ENCODE measurements at places on chromosomes 7 and 10. TPM values are rescaled to one million over a fixed set of nuclear protein-coding genes. Genes with fewer than 3 reads are reported as not detected.

PSD gene
- polyA plus RNA-seq: 62.0 TPM

PYROXD2 gene
- polyA plus RNA-seq: 14.4 TPM

CRYGN gene
- 0.36 TPM for polyA plus RNA-seq

PDCD4 gene
- 297 TPM for polyA plus RNA-seq

CRHR2 gene
- polyA plus RNA-seq: 0.31 TPM

- H3K36me3 ChIP-seq: no peaks in the 10 kb centered on the region
- no peak overlapping the region for H3K27ac ChIP-seq
- H3K27me3 ChIP-seq: no peaks in the 10 kb centered on the region
- H3K4me1 ChIP-seq: no peaks in the 10 kb centered on the region
- no peak overlapping the region for H3K4me3 ChIP-seq
- DNase-seq: no peak
Observed at GRCh38 chr10:18860631-18861240, 187.9 kb upstream of the MALRD1 start.

- no peaks in the 10 kb centered on the region for H3K4me1 ChIP-seq
- DNase-seq: no peak
- no peak overlapping the region for H3K27ac ChIP-seq
- H3K27me3 ChIP-seq: no peaks in the 10 kb centered on the region
Observed at GRCh38 chr7:3998060-3998459, 684.0 kb upstream of the FOXK1 start.

DNA sequence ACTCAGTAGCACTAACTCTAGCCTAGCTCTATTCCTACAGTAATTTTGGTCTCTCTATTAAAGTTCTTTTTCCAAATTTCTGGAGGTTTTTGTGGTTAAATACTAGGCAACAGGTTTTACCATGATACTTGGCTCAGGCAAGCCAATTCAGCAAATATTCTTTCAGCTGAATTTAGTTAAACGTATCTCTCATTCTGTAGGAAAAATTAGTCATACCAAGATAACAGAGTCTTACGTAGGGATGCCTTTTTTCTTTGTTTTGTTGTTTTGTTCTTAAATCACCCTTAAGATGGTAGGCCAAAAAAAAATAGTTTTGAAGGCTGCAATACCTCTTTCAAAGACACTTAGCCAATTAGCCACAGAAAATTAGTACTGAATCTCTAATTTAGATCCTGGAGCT is 180.5 kb downstream of the MAGI2 start:
- H3K4me3 ChIP-seq: no peak overlapping the region
- no peaks in the 10 kb centered on the region for H3K4me1 ChIP-seq
- no peaks in the 10 kb centered on the region for H3K36me3 ChIP-seq
- H3K27ac ChIP-seq: no peak overlapping the region
- H3K27me3 ChIP-seq: no peaks in the 10 kb centered on the region

- no peak overlapping the region for H3K27ac ChIP-seq
- H3K27me3 ChIP-seq: no peaks in the 10 kb centered on the region
- DNase-seq: no peak
- H3K4me3 ChIP-seq: no peak overlapping the region
- H3K4me1 ChIP-seq: peaks cover 2% of the 10 kb centered on the region
- no peaks in the 10 kb centered on the region for H3K36me3 ChIP-seq
Observed at GRCh38 chr7:90269163-90269562, 24.2 kb downstream of the CFAP69 start.

- peaks cover 2% of the 10 kb centered on the region for H3K27me3 ChIP-seq
- peak; percentile 36 for DNase-seq
- no peak overlapping the region for H3K4me3 ChIP-seq
- H3K27ac ChIP-seq: no peak overlapping the region
- no peaks in the 10 kb centered on the region for H3K4me1 ChIP-seq
Observed at GRCh38 chr10:98361131-98362025, 53.6 kb downstream of the PYROXD2 start.

DNA sequence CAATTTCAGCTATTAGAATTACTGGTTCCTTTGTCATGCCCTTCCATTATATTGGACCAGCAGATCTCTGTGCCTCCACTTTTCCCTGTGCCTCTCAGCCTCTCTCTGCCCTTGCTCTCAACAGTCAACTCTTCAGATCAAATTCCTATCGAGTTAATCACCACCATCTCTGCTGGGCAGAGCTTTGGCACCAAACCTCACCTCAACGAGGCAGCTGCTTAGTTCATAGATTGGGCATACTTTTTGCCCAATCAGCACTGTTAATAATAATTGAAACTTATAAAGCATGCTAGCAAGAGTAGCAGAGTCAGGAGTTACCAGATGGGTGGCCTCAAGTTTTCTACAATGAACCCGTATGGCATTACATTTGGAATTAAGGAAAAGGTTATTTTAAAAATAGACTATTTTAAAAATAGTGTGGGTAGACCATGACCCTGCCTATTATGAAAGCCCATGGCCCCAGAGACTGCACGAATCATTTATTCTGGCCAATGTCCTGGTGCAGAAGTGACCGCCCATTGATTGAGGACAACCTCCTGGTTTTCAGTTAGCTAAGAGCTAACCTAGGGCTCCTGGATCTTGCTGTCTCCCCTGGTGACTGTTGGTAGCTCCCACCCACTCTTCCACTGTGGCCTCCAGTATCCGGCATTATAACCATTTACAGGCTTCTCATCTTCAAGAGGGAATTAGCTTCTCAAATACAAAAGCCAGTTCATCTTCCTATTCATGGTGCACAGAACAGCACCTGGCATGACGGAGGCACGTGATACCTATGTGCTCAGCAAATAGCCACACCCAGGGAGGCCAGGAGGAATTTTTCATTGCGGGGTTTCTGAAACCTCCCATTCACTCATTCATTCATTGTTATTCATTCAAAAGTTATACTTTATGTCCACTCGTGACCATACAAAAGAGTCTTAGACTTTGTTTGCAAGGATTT is 265.4 kb downstream of the INHBA start:
- H3K27ac ChIP-seq: no peak overlapping the region
- no peak for DNase-seq
- H3K4me3 ChIP-seq: no peak overlapping the region
- no peaks in the 10 kb centered on the region for H3K27me3 ChIP-seq
- H3K4me1 ChIP-seq: no peaks in the 10 kb centered on the region

GRCh38 chr7:144725070-144725469 is 110.8 kb downstream of the TPK1 start:
- H3K4me3 ChIP-seq: no peak overlapping the region
- no peaks in the 10 kb centered on the region for H3K36me3 ChIP-seq
- DNase-seq: no peak
- no peaks in the 10 kb centered on the region for H3K27me3 ChIP-seq
- H3K4me1 ChIP-seq: no peaks in the 10 kb centered on the region

- no peak overlapping the region for H3K4me3 ChIP-seq
- no peaks in the 10 kb centered on the region for H3K4me1 ChIP-seq
- no peak for DNase-seq
- H3K27me3 ChIP-seq: no peaks in the 10 kb centered on the region
Observed at GRCh38 chr10:73398024-73398423, 15.8 kb downstream of the ANXA7 start.

- no peaks in the 10 kb centered on the region for H3K4me1 ChIP-seq
- H3K36me3 ChIP-seq: no peaks in the 10 kb centered on the region
- H3K27ac ChIP-seq: no peak overlapping the region
- no peak for DNase-seq
- no peaks in the 10 kb centered on the region for H3K27me3 ChIP-seq
Observed at GRCh38 chr10:20492447-20492846, 404.7 kb downstream of the NEBL start.

GRCh38 chr10:51369903-51370302 is 295.6 kb downstream of the PRKG1 start:
- H3K27me3 ChIP-seq: no peaks in the 10 kb centered on the region
- DNase-seq: no peak
- H3K4me3 ChIP-seq: no peak overlapping the region
- H3K4me1 ChIP-seq: no peaks in the 10 kb centered on the region
- no peak overlapping the region for H3K27ac ChIP-seq

GRCh38 chr10:116043304-116043703 is 229.7 kb downstream of the GFRA1 start:
- no peaks in the 10 kb centered on the region for H3K36me3 ChIP-seq
- no peak for DNase-seq
- no peaks in the 10 kb centered on the region for H3K27me3 ChIP-seq

DNA sequence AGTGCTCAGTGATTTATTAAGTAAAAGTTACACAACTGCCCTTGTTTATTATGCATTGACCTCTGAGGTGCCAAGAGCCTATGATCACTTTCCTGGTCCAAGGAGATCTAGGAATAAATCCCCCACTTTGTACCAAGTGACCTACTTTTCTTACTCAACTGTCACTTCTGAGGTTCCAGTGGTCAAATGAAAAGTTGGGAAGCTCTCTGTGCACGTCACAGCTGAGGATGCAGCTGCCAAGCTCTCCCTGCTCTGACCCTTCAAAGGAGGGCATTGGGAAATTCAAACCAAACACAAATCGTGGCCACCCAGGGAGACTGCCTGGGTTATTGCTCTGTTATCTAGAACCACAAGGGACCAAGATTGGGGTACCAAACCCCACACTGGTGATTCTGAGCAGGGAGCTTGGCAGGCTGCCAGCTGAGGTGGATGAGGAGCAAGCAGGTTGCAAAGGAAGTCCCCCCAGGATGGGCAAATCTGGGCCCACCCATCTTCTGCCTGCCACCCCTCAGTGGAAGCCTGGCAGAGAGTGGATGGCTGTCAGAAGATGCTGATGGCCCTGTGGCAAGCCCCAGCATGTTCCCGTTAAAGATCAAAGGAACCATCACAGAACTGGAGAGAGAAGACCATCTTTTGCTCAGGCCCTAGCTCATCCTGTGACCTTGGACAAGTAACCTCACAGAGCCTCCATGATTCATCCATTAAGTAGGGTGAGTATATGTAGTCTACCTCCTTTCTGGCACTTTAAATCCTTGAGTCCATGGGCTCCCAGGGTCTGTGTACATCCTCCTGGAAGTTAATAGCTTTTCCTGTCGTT is 106.8 kb downstream of the PPP1R3C start:
- H3K36me3 ChIP-seq: no peaks in the 10 kb centered on the region
- H3K27ac ChIP-seq: no peak overlapping the region
- DNase-seq: no peak
- H3K27me3 ChIP-seq: no peaks in the 10 kb centered on the region

GRCh38 chr7:128914566-128915151 is 4.2 kb upstream of the KCP start:
- DNase-seq: no peak
- H3K27me3 ChIP-seq: peaks cover 80% of the 10 kb centered on the region
- H3K4me1 ChIP-seq: peaks cover 9% of the 10 kb centered on the region
- H3K27ac ChIP-seq: no peak overlapping the region

- H3K4me3 ChIP-seq: no peak overlapping the region
- no peak for DNase-seq
- no peaks in the 10 kb centered on the region for H3K27me3 ChIP-seq
- H3K36me3 ChIP-seq: no peaks in the 10 kb centered on the region
- H3K4me1 ChIP-seq: no peaks in the 10 kb centered on the region
- no peak overlapping the region for H3K27ac ChIP-seq
Observed at GRCh38 chr7:156652886-156653568, 12.5 kb downstream of the RNF32 start.

DNA sequence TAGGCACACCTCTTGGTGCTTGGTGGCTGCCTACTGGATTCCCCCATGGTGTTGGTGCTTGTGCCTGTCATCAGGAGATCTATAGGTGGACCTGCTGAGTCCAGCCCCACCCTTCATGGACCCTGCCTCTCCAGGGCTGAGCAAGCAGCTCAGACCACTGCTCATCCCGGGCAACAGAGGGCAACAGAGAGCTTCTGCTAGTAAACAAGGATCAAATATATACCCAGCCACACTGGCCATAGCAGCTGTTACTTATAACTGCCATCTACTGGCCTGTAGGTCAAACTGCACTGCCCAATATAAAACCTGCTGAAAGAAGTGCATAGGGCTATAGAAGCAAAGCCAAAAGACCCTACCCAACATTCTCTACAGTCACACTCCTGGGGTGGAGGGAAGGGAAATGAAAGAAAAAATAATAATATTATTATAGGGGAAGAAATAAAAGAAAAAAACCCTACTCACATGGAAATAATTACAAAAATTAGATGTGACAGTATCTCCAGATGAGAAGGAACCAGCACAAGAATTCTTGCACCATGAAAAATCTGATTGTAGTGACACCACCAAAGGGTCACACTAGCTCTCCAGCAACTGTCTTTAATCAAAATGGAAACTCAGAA is 54.9 kb upstream of the ZNF800 start:
- DNase-seq: no peak
- no peaks in the 10 kb centered on the region for H3K4me1 ChIP-seq
- H3K27ac ChIP-seq: no peak overlapping the region
- H3K27me3 ChIP-seq: no peaks in the 10 kb centered on the region

GRCh38 chr7:31003721-31004120 is 40.0 kb downstream of the GHRHR start:
- no peak overlapping the region for H3K27ac ChIP-seq
- H3K4me1 ChIP-seq: no peaks in the 10 kb centered on the region
- DNase-seq: no peak
- peaks cover 26% of the 10 kb centered on the region for H3K27me3 ChIP-seq
- no peak overlapping the region for H3K4me3 ChIP-seq

DNA sequence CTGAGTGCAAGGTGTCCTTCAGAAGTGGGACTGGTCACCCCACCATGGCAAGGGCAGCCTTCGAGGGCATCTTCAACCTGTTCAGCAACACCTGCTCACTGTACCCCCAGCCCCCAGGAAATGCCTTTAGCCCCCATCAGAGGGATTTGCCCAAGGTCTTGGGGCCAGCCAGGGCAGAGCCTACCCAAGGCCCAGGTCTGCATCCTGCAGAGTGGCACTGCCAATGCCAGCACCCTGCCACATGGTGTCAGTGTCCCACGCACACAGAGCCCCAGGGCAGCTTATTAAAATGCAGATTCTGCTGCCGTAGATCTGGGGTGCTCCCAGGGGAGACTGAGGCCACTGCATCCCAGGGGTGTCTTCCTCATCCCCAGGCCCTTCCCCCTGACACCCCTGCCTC is 106.2 kb upstream of the KCTD7 start:
- H3K4me1 ChIP-seq: no peaks in the 10 kb centered on the region
- H3K27ac ChIP-seq: no peak overlapping the region
- no peak for DNase-seq
- no peaks in the 10 kb centered on the region for H3K27me3 ChIP-seq
- no peak overlapping the region for H3K4me3 ChIP-seq

GRCh38 chr10:118940386-118940785 is 89.1 kb upstream of the NANOS1 start:
- no peak overlapping the region for H3K4me3 ChIP-seq
- H3K4me1 ChIP-seq: no peaks in the 10 kb centered on the region
- no peak overlapping the region for H3K27ac ChIP-seq
- no peak for DNase-seq
- H3K27me3 ChIP-seq: no peaks in the 10 kb centered on the region
- H3K36me3 ChIP-seq: no peaks in the 10 kb centered on the region

- H3K4me3 ChIP-seq: no peak overlapping the region
- H3K4me1 ChIP-seq: no peaks in the 10 kb centered on the region
- H3K27me3 ChIP-seq: peaks cover 3% of the 10 kb centered on the region
- no peak for DNase-seq
- H3K36me3 ChIP-seq: no peaks in the 10 kb centered on the region
- no peak overlapping the region for H3K27ac ChIP-seq
Observed at GRCh38 chr7:131194070-131194865, 133.4 kb upstream of the MKLN1 start.

GRCh38 chr7:4755045-4755444 is 20.4 kb upstream of the AP5Z1 start:
- H3K4me3 ChIP-seq: no peak overlapping the region
- no peaks in the 10 kb centered on the region for H3K27me3 ChIP-seq
- H3K4me1 ChIP-seq: peaks cover 3% of the 10 kb centered on the region
- no peak overlapping the region for H3K27ac ChIP-seq
